Fibroblast of gingiva (primary cell): ENCODE measurements at places on chromosomes 7 and 10.

- no peak for DNase-seq
These were observed 171.1 kb upstream of the KLF6 start for GRCh38 chr10:3955955-3956617.

DNA sequence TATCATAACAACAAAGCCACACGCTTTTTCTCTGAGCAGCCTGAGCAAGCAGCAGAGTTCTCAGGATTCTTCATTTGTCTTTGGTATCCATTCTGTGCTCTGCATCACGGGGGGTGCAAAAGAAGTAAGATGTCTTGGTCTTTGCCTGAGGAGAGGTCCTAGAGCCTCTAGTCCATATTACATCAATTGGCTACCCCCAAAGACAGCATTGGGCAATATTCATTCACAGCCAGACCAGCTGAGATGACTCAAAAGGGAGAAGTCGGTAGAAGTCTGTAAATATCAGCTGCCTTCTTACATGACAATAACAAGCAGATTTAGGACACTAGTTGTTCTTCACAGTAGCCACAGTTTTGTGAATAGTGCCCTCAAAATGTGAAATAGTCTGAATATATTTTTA is 66.6 kb downstream of the FZD1 start:
- DNase-seq = no peak

DNA sequence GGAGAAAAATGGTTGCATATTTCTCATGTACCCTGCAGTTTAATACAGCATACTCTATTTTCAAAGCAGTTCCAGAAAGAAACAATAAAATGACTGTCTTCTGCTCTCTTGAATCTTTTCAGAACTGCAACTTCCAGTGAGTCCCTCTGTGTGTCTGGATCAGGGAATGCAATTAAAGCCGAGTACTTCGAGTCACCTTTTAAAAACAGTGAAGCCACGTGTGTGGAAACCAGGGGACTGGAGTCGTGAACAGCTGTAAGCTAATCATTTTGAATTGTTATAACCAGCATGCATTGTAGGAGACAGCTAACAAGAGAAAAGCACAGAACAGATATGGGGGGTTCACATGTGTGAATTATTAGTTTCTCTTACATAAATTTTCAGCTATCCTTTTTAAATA is 109.1 kb downstream of the CPED1 start:
- DNase-seq = no peak

- DNase-seq = no peak
These were observed 84.8 kb downstream of the FOXL3 start for GRCh38 chr7:374706-375311.

DNA sequence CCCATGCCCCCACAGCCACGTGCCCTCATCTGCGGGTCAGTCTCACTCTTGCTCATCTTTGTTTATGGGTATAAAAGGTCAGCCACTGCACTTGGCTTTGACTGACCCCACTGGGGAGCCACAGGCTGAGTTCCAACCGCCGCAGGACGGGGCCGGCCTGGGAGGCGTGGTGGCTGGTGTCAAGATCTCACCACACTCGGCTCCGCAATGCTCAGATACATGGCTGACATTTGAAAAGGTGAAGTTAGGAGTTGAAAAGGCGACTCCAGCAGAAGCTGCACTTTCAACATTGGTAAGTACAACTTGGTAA is 14.9 kb downstream of the TUBGCP2 start:
- DNase-seq = no peak

DNA sequence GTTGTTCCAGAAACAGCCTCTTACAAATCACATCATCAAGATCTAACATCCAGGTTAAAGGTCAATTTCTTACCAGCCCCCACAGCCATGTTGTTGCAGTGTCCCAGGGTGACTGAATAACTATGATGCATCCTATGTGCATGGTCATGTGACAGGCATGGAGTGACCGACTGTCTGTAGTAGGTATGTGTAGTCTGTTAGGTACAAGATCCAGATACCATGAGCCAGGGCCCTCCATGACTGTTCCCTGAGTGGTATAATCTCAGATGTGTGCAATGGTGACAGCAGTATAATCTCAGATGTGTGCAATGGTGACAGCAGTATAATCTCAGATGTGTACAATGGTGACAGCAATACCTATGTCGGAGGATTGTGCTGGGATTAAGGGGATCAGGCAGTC is 8.8 kb downstream of the CDHR3 start:
- no peak for DNase-seq
